ENCODE measurements at places on chromosomes 6 and 20. TPM values are rescaled to one million over a fixed set of nuclear protein-coding genes. Genes with fewer than 3 reads are reported as not detected.

Gene SYS1
- total RNA-seq, result 23.4 TPM

Gene MTFR2
- 0.94 TPM for total RNA-seq

Gene CEP57L1
- total RNA-seq, result 92.6 TPM

Gene TTBK1
- total RNA-seq, result 13.1 TPM

Gene CST5
- not detected for total RNA-seq

Gene FAM83D
- total RNA-seq, result 1.7 TPM

Gene LAMA2
- total RNA-seq, result 16.8 TPM

Gene ERGIC3
- 204 TPM for total RNA-seq

Gene MYO6
- total RNA-seq, result 15.8 TPM

Gene FILIP1
- 4.5 TPM for total RNA-seq

Gene MTO1
- total RNA-seq, result 17.3 TPM

Gene CGAS
- 1.2 TPM for total RNA-seq

Gene PROKR2
- total RNA-seq, result 40.4 TPM

Gene IL17F
- total RNA-seq, result not detected

Gene SASH1
- total RNA-seq, result 25.4 TPM

Gene SOX18
- 0.31 TPM for total RNA-seq

Gene CLPSL2
- not detected for total RNA-seq

Gene PCK1
- 0.31 TPM for total RNA-seq

Gene COL9A1
- total RNA-seq, result 4.4 TPM

Gene RARS2
- total RNA-seq, result 40.4 TPM

Gene OXT
- not detected for total RNA-seq

Gene MARCKS
- total RNA-seq, result 337 TPM

Gene CENPB
- 55.4 TPM for total RNA-seq

Gene TRIM40
- not detected for total RNA-seq

Gene TCP11
- total RNA-seq, result 0.31 TPM

Gene XKR7
- 12.6 TPM for total RNA-seq

Gene RHAG
- total RNA-seq, result not detected

Gene SLC17A1
- not detected for total RNA-seq

Gene CYP21A2
- total RNA-seq, result not detected

Gene VSX1
- total RNA-seq, result not detected

Gene GINM1
- total RNA-seq, result 28.4 TPM

Gene SLC4A11
- total RNA-seq, result not detected

Gene PKIB
- 1.7 TPM for total RNA-seq

Gene GPX6
- total RNA-seq, result not detected

Gene ZKSCAN8
- total RNA-seq, result 28.2 TPM

Gene KIF6
- 3.3 TPM for total RNA-seq

Gene BFSP1
- 0.31 TPM for total RNA-seq

Gene FKBP1C
- 0.31 TPM for total RNA-seq

Gene RCAN2
- 7.0 TPM for total RNA-seq

Gene SCAF8
- total RNA-seq, result 106 TPM

Gene MOXD1
- total RNA-seq, result 18.6 TPM

All from occipital lobe (tissue), 3 donors.